ENCODE measurements at places on chromosomes 12 and 14.

GRCh38 chr14:71452987-71453386 lies 479.2 kb upstream of the RGS6 start:
- DNase-seq = no peak

GRCh38 chr14:102646615-102647014 lies 54.2 kb downstream of the RCOR1 start:
- DNase-seq = no peak

DNA sequence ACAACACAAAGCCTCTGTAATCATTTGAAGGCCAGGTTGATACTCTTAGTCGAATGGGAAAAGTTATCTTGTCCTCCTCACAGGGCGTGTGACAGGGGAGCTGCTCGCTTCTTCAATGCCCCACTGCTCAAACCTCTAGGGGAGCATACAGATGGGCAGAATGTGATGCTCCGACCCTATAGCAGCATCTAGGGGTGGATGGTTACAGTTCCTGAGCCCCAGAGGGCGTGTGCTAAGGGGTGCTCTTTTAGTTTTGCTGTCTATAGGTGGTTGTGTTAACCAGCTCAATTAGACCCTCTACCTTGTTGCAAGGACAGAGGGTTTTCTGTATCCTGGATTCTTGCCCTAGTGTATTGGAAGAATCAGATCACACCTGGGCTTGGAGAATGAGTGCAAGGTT lies 47.8 kb downstream of the HSD17B6 start:
- DNase-seq = no peak

DNA sequence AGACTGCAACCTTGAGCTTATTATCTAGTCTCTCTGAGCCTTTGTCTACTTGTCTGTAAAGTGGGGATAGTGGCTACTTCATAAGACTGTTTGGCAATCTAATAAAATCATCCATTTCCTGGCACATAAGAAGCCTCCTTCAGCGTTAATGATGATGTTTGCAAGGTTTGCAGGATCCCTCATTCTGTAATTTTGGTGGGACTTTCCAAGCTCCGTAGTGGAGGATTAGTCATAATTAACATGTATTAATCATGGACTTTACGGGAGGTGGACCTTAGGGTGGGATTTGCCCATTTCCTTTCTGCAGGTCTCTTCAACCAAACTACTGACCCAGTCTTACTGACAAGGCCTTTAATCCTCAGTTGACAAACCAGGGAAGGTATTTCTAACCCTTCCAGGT lies 66.2 kb downstream of the NTF3 start:
- DNase-seq = no peak

GRCh38 chr12:45853550-45853949 lies 124.0 kb downstream of the ARID2 start:
- no peak for DNase-seq

DNA sequence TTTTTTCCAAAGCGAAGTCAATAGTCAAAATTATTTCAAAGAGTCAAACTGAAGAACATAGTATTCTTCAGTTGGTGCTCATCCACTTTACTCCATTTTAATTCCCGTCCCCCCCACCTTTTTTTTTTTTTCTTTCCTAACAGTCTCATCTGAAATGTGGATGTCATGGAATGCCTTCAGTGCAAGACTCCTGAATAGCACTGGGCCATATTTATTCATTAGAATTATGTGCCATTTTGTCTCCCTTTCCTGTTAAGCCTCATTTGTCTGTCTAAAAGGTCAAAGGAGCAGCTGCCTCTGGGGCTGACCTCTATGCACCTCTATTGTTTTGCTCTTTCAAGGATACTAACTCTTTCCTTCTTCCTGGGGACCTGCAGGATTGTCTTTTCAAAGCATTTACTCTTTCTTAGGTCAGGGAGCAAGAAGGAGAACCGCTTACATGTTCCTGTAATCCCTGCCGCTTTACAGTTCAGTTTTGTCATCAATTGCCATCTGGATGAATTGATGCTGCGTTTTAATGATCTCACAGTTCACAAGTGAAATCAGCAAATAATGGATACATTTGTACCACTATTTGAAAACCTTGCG lies 310.6 kb downstream of the NPAS3 start:
- DNase-seq = no peak

GRCh38 chr14:63231766-63232165 lies 27.5 kb downstream of the RHOJ start:
- DNase-seq = no peak

DNA sequence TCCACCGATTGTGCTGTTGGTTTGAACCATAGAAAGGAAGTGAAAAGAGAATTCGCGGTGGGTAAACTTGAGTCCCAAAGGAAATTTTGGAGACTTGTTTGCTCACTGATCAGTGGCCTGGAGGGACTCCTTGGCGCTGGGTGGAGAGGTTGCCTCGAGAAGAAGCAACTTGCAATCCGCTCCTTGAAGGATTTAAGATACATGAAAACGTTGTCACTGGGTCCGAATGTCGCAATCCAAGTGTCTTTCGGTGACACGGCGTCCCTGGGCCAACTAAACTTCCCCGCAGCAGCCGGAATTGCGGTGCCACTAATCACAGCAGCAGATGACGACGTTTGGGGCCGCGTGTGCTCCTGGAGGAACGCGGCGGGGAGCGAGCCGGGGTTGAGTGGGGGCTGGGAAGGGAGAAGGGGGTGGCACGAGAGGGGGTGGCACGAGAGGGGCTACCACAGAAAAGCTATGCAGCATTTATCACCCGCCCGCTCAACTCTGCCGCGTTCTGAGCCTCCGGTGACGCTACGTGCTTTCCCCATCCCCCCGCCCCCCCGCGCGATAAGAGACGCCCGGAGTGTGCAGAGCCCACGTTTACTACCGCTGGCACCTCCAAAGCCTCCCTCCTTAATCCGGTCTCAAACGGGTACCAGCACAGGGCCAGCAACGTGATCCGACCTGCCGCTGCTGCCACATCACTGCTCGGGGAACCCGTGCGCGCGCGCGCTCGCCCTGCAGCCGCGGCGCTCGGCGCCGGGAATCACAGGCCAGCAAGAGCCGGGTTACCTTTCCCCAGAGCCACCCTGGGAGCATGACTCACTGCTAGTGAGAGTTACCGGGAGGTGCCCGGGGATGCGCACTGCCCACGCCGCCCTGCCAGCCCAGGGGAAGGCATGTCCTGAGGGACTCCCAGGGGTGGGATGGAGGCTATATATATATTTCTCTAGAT lies 833 bp upstream of the BHLHE41 start:
- DNase-seq = peak; percentile 78

DNA sequence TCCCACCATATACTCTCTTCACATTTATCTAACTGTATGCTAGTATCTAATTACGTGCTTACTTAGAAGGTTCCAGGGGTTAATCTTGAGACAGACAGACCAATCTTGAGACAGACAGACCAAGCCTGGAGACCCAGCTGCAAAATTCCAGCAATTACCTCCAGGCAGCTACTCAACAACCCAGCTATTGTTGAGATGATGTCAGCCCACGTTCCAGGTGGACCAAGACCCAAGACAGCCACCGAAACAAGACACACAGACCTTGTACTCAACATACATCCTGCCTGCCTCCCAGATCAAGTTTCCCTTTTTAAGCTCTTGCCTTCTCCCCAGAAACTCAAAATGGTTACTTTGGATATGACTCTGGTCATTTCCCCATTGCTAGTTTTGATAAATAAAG lies 64.9 kb upstream of the VASH1 start:
- no peak for DNase-seq

DNA sequence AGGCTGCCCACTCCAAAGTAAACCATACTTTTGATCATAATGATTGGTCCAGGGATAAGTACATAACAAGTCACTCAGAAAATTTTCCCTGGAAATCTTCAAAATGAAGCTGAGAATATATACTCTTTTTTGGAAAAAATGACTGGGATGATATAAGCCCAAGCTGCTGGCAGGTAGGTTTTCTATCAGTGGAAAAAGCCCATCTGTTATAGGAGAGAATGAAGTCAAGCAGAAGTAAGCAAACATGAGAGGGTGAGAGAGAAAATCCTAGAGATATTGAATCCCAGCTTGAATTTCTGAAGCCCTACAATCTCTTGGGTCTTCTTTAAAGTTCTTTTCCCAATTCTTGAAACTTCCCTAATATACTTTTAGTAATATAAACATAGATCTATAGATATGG lies 37.3 kb upstream of the ZDHHC17 start:
- DNase-seq = no peak

GRCh38 chr12:64122154-64122553 lies 99.9 kb downstream of the KICS2 start:
- no peak for DNase-seq

GRCh38 chr14:34699873-34700621 lies 14.3 kb downstream of the CFL2 start:
- DNase-seq = peak; percentile 53

DNA sequence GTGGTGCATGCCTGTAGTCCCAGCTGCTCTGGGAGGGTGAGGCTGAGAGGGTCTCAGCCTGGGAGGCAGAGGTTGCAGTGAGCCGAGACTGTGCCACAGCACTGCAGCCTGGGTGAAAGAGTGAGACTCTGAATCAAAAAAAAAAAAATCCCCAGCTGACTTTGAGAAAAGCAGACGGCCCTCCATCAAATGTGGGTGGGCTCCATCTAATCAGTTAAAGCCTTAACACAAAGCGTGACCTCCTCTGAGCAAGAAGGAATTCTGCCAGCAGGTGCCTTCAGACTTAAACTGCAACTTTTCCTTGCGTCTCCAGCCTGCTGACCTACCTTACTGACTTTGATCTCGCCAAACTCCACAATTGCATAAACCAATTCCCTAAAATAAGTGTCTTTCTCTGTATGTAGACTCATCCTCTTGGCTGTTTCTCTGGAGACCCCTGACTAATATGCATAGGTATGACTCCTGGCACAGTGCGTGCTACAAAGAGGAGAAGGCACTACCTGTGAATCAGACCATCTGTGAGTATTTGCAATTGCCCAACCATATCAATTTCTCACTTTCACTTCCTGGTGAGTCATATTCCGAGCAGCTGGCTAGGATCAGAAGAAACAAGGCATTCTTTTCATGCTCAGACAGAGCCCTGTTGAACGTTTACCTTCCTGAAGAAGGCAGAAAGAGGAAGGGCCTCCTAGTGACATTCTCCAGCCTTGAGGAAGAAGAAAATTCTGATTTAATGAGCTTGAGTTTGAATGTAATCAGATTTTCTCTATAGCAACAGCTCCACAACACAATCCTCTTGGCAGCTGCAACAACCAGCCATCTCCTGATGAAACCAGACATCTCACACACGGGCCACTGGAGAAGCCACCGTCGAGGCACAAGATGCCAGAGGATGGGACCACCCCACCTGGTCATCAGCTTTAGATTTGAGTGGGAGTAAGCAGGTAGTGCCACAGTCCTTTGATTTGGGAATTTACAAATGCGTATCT lies 54.3 kb downstream of the CLMN start:
- DNase-seq = peak; percentile 99

GRCh38 chr12:84497819-84498218 lies 414.8 kb downstream of the SLC6A15 start:
- no peak for DNase-seq

GRCh38 chr14:59199205-59199604 lies 10.7 kb downstream of the DAAM1 start:
- no peak for DNase-seq

DNA sequence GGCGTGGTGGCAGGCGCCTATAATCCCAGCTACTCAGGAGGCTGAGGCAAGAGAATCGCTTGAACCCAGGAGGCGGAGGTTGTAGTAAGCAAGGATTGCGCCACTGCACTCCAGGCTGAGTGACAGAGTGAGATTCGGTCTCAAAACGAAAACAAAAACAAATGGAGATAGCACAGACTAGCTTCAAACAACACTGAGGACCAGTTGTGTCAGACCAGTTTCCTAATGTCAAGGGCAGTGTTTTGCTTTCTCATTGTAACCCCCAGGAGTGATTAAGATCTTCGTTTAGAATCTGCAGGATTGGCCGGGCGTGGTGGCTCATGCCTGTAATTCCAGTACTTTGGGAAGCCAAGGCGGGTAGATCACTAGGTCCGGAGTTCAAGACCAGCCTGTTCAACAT lies 18.5 kb downstream of the RPGRIP1 start:
- DNase-seq = no peak

DNA sequence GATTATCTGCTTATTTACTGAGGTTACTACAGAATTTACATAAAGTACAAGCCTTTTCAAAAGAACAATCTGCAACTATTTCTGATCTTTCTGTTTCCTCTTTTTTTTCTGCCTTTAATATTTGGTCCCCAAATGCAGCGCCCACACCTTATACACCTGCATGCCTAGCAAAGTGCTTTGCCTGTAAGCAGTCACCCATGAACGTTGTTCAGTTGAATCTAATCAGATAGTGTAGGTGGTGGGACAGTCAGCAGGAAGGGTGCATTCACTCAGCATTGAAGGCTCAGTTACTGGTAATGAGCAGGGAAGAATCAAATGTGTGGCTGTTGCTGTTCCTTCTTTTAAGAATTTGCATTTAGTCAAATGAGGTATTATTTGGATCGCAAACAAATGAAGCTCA lies 108.4 kb downstream of the GPR135 start:
- DNase-seq = no peak

DNA sequence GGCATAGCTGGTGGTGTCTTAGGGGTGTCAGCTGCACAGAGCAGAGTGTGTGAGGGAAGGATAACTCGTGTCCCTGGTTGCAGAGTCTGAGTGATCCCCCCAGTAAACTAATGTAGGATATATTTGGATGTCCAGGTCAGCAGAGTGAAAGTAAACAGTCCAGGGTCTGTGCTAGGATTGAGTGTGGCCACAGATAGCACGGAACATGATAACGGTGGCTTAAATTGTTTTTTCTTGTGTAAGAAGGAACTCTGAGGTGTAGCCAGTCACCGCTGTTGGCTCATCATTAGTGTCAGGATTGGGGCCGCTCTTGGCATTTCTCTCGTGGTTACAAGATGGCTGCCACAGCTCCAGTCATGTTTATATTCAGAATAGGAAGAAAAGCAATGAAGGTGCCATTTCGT lies 97.3 kb downstream of the DERA start:
- no peak for DNase-seq

GRCh38 chr12:11686120-11686519 lies 36.6 kb downstream of the ETV6 start:
- no peak for DNase-seq

GRCh38 chr14:101225157-101226152 lies 321.9 kb upstream of the RTL1 start:
- no peak for DNase-seq

DNA sequence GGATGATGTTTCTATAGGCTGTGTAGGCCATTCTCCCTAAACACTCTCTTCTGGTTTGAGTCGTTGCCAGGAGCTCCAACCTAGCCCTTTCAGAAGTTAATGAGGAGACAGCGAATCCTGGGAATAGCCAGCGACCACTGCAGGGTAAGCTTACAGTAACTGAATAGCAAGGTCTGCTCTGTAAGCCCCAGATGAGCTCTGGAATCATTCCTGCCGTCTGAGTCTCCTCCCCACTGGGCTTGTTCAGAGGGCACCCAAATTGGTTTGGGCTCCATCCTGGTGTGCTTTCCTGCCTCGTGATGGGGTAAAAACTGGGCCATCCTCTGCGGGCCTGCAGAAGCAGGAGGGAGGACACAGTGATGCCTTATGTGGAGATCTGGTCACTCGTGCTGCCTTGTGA lies 43.3 kb upstream of the EMP1 start:
- DNase-seq = no peak

- DNase-seq = no peak
These were observed 8.3 kb upstream of the AEBP2 start for GRCh38 chr12:19430988-19431387.

DNA sequence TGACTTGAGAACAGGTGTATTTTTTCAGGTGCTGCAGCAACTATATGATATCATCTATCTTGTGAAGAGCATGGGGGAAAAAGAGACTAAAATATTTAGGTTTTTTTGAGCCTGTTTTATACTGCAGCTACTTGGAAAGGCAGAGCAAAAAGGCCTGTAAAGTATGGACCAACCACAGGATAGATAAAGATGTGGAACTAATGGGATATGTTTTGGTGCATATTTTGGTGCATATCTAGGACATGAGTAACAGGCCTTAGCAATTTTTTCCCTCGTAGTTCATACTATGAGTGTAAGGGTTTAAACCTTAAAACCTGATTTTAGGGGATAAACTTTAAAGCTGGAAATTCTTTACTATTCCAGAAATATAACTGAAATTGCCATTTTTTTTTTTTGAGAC lies 6.0 kb upstream of the GTSF1 start:
- no peak for DNase-seq
